ENCODE measurements at places on chromosomes 11 and 22.
A peak's percentile ranks its signal among the peaks of the same experiment; 100 is the strongest.

GRCh38 chr11:24628224-24628776, 131.4 kb downstream of the LUZP2 start:
- no peak for DNase-seq

GRCh38 chr11:20668844-20669819, at the start of gene NELL1:
NELL1 (plus strand) TSS chr11:20669586.
- DNase-seq = peak; percentile 10

DNA sequence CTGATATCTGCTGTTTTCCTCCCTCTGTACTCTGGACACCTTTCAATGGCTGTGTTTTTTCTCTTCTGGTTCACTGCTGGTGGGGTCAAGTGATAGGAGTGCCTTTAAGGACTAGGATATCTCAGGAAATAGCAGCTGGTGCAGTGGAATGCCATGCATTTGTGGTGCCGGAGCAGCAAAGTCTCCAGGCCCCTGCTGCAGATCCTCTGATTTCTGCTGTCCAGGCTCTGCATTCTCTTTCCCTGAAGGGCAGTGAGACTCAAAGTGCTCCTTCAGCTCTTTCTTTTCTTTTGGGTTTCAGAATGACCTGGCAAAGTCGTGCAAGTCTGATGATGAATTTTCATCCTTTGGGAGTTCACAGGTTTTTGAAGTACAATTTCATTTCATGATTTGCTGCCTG, 774.3 kb downstream of the FAM181B start:
- DNase-seq = no peak

GRCh38 chr11:109772892-109773291, 320.3 kb upstream of the ZC3H12C start:
- DNase-seq = no peak

DNA sequence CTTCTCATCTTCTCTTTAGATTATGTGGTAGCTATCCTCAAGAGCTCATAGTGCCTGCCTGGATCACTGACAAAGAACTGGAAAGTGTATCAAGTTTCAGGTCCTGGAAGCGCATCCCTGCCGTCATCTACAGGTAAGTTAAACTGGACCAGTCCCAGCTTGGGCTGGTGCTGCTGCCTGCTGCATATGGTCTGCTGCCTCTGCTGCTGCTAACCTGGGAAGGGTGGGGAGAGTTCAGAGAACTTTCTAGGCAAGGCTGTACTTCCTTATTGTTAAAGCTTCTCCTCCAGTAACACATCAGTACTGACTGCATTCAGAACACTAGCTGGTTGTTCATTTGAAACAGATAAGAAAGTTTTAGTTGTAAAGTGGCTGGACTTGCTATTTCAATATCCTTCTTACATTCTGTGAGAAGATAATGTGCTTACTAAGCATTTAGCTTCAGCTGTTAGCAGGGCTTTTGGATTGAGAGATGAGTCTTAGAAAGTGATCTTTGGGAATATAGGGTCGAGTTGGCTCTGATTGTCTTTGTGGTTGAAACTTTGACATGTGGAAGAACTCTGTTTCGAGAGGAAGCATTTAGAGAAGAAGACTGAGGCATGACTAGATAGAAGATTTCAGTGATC, 77.3 kb upstream of the HORMAD2 start:
- no peak for DNase-seq

DNA sequence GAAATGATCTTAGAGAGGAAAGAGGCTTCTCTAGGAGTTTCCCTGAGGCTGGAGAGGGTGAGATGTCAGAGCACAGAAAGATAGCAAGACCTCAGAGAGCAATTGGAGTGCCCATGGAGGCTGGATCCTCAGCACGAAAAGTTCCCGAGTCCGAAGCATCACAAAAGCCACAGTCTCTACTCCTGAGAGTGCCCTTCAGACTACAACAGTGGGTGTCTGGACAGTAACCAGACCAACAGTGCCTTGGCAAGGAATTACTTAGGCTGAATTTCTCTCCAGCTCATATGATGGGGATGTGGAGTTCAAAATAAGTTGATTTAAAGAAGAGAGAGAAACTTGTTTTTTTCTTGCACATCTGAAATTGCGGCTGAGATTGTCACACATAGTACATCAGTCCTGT, 31.9 kb upstream of the PSMA1 start:
- no peak for DNase-seq

GRCh38 chr11:6979365-6979764, 40.8 kb downstream of the ZNF214 start:
- no peak for DNase-seq

Data from stimulated activated CD4-positive, alpha-beta T cell treated with anti-CD3 and anti-CD28 coated beads, Interleukin-2, amount 100 ng/mL, for 24 hours (primary cell).